Dermis blood vessel endothelial cell (primary cell): ENCODE measurements at places on chromosomes 3 and 15.

DNA sequence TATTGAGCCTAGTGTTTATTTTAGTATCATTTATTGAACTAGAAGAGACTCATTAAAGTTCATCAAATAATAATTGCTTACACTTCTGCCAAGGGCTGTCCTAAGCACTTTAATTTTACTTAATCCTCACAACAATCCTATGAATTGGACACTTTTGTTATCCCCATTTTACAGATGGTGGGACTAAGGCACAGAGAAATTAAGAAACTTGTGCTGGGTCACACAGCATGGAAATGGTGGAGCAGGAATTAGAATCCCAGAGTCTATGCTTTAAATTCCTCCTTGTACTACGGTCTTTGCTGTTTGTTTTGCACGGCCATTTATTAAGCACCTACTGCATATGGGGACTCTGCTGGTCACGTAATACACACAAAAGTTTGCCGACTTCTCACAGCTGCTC is 7.9 kb downstream of the ATP2B2 start:
- no peak for DNase-seq

DNA sequence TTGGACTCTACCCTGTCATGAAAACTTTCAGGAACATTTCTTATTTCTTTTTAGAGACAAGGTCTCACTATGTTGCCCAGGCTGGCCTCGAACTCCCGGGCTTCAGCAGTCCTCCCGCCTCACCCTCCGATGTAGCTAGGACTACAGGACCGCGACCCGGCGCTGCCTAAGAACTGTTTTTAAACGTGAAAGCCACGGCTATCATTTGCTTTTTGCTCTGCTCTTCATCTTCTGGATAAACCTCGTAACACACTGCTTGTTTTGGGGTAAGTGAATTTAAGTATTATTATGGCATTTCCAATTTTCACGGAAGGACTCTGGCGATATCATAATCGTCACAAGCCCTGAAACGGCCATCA is 14.3 kb upstream of the CCNL1 start:
- no peak for DNase-seq

DNA sequence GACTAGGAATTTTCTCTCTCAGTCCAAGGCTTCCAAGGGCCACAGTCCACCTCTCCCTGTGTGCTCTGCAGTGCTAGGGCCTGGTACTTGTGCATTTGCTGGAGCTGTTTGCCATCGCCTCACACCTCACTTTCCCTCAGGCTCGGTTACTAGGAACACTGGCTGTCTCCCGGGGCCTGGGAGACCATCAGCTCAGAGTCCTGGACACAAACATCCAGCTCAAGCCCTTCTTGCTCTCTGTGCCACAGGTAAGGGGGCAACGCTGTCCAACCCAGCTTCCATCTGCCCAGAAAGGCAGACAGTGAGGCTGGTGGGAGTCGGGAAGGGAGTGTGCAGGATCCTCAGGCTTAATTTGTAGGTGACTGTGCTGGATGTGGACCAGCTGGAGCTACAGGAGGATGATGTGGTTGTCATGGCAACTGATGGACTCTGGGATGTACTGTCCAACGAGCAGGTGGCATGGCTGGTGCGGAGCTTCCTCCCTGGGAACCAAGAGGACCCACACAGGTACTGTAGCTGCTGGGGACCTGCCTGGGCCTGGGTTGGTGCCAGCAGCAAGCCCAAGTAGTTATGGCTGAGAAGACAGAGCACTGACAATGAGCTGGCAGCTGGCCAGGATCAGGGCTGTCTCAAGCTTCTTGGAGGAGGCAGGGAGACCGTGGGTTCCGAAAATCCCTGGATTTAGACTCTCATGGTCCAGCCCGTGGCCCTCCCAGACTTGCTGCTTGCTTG is 3.4 kb downstream of the PPM1M start:
- peak; percentile 75 for DNase-seq

- no peak for DNase-seq
These were observed 2.7 kb downstream of the GAP43 start for GRCh38 chr3:115626006-115626409.

DNA sequence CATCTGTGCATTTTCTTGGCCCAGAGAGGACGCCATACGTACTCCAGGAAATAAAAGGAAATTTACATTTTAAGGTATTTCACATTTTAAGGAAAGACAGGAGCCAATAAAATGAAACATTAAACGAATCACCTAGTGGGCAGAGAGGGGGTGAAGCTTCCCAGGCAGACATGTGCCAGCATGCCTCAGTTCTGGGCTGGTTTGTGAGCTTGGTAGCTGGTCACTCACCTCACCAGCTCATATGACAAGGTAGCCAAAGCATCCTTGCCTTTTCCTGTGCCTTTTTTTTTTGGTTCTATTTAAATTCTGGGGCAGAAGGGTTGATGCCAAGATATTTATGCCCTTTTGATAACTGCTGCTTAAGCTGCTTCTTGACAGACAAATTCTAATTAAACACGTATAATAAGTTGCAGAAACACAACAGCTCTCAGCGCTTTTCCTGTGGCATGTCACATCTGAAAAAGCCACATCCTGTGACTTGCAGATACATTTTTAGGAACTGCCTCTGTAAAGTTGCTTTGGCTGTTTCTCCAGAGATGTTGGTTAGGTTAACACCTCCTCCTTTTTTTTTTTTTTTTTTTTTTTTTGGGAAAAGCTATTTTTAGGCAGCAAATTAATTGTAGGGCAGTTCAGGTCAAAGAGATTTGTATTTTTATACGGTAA is 218.6 kb downstream of the PDCD6IP start:
- no peak for DNase-seq

DNA sequence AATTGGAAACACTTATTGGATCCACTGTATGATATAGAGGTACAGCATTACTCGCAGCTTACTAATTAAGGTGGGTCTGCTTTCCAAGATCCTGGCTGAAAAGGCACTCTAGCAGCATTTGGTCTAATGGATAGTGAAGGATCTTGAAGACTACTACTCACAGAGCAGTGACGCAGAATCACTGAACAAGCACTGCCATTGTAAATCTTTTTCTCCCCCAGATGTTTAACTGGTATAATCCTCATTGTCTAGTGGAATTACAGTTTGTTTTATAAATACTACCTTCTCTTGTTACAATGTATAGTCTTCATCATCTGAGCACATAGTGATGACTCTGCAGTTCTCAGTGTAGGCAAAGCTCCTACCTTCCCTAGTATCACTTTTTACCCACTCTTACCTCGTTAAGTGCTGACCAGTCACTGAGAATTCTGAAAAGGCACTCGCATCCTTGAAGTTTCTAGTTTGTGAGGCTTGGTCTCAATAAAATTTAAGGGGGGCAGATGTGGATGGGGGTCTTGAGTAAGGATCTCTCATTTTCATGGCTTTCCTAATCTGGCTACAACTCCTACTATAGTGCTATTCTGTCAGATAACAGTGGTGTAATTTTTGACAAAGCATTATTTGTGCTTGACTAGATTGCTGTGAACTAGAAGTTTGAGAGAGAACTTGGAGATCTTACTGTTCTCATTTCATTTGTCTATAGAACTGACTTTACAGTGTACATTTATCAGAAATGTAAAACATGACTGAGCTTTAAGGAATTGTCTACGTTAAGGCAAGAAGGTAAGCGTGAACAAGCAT is 23.2 kb downstream of the MAPK6 start:
- DNase-seq = no peak

DNA sequence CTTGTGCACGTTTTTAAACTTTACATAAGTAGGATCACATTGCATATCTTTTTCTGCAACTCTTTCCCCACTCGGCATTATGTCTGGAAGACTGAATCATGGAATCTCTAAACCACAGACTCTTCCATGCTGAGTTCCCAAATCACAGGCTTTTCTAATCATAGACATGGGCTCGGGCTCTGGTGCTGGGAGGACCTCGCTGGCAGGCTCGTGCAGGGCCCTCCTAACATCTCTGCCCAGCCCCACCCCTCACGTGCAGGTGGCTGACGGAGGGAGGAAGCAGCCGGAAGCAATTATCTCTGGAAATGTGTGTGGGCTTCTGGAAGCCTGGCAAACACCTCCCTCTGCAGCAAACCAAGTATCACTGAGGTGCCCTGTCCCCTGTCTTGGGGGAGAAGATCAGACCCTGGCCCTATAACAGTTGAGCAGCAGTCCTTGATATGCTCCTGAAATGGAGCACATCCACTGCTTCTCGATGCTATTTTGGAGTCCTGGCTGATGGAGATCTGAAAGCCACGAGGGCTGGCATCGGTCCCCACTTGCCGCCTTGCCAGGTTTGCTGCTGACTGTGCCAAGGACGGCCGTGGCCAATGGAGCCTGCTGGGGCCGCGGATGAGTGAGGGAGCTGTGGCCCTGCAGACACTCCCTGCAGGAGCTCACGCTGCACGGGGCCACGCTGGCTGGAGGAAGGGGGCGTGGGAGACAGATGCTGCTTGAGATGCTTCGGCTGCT is 4.4 kb upstream of the IQSEC1 start:
- DNase-seq = no peak

DNA sequence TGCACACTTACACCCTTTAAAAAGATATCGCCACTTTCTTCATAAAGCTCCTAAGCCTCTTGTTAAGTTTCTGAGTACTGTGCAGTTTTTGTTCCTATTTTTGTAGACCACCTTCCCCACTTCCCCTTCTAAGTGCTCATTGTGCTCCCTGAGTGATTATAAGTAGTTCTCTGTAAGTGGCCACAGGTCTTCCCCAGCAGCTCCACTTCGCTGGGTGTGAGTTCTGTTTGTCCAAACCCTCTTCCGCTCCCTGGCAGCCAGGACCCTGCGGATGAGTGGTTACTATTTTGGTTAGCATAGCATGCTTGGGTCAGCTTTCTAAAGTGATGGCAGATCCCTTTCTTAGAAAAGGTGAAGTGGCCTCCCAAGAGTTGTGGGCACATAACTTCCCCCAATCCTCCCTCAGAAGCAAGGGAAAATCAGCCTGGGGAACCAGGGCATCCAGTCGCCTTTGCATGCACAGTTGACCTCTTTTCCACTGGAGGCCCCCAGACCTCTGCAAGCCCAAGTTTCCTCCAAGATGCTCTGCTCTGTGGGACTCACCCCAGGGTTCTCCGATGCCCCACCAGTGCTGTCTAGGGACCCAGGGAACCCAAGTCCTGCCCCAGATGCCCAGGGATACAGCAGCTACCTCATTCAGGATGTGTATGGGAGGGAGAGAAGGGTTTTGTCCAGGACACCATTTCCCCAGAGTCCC is 69.6 kb downstream of the ATP10A start:
- no peak for DNase-seq

DNA sequence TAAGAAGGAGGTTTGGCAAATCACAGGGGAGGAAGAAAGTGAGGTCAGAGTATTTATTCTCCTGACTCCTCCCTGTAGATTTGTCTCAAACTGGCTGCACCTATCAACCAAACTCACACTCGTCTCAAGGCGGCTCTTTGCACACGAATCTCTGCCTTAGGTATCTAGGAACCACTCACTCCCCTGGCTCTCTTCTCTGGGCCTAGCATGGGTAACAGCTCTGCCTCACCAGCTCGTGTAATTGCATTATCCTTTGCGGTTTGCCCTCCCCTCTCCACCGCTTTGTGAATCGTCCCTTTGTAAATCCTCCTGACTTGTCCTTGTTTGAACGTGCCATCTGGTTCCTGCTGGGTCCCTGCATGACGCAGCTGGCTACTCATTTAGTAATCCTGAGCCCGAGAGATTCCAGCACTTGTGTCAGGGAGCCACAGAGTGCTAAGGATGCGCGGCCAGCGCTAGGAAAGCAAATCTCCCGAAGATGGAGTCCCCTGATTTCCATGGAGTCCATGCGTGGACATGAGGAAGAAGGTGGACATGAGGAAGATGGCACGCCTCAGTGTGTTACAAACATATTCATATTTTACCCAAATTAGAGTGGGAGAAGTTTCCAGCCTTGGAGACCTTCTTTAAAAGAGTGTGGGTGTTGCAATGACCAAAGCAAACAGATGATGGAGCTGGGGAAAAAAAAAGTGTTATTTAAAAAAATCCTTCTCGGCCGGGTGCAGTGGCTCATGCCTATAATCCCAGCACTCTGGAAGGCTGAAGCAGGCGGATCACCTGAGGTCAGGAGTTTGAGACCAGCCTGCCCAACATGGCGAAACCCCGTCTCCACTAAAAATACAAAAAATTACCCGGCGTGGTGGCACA is 26.7 kb downstream of the NRROS start:
- peak; percentile 20 for DNase-seq

DNA sequence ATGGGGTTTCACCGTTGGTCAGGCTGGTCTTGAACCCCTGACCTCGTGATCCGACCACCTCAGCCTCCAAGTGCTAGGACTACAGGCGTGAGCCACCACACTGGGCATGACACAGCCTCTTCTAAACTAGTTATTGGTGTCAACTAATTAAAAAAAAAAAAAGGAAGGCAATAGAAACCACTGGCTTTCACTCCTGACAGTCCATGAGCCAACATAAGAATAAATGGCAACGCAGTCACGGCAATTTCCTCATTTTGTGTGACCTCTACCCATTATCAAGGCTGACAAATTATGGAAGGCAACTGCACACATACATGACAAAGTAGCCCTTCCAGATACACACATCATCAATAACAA is 5.9 kb downstream of the ARHGEF3 start:
- no peak for DNase-seq

DNA sequence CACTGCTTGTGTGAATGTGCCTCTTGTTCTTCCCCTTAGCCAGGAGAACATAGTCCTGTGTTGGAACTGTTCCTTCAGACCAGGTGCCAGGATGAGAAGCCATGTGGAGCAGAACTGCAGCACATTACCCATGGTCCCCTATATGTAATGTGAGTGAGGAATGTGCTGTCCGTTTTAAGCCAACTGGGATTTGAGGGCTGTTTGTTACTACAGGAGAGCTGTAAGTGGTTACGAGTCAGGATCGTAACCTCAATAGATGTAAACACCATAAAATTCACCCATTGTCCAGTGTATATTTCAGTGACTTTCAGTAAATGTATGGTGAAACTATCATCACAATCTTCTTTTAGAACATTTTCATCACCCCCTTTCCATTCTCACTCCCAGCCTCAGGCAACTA is 10.1 kb upstream of the SCAP start:
- no peak for DNase-seq

GRCh38 chr3:61876797-61877196 is 315.4 kb downstream of the PTPRG start:
- no peak for DNase-seq

DNA sequence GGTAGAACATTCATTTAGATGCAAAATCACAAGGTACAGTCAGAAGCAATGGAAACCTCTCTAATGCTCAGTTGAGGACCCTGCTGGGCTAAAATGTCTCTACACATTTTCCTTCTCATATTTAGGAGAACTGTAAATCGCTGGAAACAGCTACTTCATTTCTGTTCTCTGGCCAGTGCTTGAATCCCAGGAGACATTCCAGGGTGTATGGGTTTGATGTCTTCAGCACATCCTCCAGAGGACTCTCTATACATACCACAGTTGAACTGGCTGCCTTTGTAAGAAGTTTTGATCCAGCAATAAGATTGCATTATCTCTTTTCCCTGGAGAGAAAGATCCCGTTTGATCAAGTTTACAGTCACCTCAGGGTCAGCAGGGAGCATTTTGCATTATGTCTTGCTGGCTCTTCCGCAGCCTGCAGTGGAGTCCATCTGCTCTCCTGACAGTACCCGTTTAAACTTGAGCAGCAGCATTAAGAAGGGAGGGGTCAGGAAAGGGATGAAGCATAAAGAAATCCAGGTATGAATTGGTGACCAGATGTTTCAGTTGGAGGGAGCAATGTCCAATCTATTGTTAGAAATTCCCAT is 676.0 kb downstream of the EPHA3 start:
- DNase-seq = no peak

- no peak for DNase-seq
These were observed 190.6 kb downstream of the VPS13C start for GRCh38 chr15:61869656-61870055.

GRCh38 chr3:124569761-124570160 is 160.5 kb upstream of the UMPS start:
- DNase-seq = no peak

GRCh38 chr15:48388016-48388851 is 57.0 kb downstream of the DUT start:
- no peak for DNase-seq

- DNase-seq = peak; percentile 69
These were observed 62.7 kb upstream of the ZNF148 start for GRCh38 chr3:125437631-125438435.
